ENCODE measurements at places on chromosomes 7 and 10.

DNA sequence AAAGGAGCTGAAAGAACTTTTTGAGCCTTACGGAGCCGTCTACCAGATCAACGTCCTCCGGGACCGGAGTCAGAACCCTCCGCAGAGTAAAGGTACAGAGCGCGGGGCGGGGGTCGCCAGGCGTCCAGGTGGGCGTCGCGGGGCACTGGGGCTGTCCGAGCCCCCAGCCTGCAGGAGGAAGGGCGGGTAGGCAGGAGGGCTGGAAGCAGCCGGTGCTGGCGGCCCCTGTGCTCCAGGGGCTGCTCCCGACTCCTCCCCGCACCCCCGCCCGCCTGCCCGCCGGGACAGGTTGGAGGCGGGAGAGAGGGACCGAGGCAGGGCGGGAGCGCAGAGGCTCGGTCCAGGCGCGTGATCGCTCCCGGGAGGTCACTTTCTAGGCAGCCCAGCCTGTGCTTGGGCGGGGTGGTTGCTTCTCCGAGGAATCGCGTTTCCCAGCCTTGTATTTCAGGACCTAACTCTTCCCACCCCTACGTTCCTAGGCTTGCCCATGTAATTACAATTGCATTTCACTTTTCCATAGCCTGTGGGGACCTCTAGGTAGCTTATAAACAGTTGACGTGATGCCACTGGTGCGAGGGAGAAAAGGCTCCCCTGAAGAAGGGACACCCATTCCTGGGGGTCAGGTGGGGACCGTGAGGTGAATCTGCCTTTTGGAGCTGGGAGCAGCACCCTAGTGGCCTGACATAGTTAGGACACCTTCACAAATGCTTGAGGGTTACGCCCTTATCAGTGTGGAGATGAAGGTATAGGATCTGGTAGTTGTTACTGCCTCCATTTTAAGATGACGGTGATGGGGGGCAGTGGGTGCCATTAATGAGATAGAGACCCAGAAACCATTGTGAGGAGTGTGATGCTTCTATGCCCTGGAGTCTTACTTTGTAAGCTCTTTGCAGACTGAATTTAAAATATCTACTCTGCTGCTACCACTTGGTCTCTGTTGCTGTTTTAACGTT is 148.2 kb downstream of the CELF2 start:
- DNase-seq, result peak; percentile 59

DNA sequence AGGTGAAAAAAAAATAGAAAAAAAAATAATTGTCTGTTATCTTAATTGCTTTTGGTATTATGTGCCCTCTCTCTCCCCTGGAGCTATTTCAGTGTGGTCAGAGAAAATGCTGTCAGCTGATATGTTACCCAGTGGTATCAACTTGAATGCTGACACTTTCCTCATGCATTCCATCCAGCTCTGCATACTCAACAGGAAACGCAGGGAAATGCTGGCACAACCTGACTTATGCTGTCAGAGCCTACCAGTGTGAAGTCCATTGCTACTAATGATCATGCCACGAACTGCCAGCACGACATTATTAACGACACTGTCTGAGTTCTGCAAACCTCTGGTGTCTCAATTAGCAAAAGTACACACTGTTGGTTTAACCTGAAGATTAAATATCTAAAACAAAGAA is 182.8 kb downstream of the ZWINT start:
- DNase-seq, result no peak

DNA sequence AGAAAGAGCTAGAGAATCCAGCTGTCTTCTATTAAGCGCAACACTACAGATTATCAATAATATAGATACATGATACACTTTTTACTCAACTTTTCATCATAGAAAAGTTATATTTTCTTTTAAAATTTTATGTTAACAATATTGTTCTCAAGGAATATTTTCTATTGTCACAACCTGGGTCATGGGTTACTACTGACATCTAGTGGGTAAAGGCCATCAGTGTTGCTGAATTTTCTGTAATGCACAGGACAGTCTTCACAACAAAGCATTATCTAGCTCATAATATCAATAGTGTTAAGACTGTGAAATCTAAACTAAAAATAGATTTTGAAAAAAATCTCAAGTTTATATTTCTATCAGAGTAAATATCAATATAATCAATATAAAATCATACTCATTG is 209.8 kb downstream of the ZNF33B start:
- DNase-seq, result no peak

- DNase-seq, result no peak
These were observed 56.3 kb downstream of the WDFY4 start for GRCh38 chr10:48740988-48741387.

GRCh38 chr7:51344406-51345138 is 28.0 kb upstream of the COBL start:
- DNase-seq, result no peak

DNA sequence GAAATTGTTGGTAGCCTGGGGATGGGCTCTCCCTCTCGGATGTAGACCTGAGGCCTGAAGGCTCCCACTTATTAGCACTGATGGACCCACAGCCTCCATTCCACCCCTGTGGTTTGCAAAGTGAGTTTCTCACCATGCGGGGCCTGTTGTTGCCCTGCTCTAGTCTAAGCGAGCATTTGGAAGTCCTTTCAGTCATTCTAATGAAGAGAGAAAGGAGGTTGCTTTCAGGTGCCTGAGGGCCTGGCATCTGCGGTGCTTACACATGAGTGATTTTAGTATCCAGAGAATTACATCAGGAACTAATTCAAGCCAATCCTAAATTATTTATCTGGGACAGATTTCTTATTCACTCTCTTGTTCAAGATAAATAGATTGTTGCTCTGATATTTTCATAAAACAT is 61.6 kb downstream of the NAMPT start:
- DNase-seq, result no peak

GRCh38 chr10:102678842-102679289 is 34.6 kb downstream of the TRIM8 start:
- DNase-seq, result no peak

DNA sequence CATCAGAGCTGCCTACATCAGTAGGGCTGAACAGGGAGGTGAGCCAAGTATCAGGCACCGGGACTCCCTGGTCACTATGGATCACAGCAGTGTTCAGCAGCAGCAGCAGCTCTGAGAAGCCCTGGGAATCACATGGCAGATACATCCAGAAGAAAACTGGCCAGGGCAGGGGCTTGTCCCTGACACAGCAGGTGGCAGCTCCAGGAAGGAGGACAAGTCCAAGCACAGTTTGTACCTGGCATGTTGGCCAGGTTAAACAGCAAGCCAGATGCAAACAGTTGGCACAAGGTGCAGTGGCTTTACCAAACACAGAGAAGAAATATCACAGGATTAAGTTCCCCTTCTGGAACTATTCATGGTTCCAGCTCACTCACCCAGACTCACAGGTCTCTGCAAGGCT is 139.4 kb downstream of the KCNMA1 start:
- no peak for DNase-seq

DNA sequence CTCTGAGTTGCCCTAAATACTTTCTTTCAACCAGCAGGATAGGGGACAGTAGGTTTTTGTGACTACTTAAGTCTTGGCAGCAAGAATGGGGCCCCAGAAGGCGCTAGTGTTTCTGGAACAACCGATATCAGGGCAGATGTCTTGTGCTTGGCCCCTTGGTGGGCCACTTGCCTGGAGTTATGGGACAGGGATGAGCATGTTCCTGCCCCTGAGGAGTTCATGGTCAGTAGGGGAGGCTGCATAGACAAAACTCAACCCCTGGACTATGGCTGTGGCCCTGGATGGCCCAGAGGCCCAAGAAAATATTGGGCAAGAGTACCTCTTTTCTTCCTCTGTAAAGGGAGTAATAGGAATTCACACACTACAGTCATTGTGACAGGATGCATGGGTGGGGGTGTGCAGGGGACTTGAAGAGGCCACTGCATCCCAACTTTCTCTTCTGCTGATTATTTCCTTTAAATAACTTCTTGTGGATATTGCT is 57.7 kb upstream of the IGFBP3 start:
- DNase-seq, result no peak

- DNase-seq, result no peak
These were observed 422.3 kb downstream of the DGKB start for GRCh38 chr7:14480281-14480680.

- no peak for DNase-seq
These were observed 26.1 kb upstream of the DNAJC1 start for GRCh38 chr10:22029445-22030236.

DNA sequence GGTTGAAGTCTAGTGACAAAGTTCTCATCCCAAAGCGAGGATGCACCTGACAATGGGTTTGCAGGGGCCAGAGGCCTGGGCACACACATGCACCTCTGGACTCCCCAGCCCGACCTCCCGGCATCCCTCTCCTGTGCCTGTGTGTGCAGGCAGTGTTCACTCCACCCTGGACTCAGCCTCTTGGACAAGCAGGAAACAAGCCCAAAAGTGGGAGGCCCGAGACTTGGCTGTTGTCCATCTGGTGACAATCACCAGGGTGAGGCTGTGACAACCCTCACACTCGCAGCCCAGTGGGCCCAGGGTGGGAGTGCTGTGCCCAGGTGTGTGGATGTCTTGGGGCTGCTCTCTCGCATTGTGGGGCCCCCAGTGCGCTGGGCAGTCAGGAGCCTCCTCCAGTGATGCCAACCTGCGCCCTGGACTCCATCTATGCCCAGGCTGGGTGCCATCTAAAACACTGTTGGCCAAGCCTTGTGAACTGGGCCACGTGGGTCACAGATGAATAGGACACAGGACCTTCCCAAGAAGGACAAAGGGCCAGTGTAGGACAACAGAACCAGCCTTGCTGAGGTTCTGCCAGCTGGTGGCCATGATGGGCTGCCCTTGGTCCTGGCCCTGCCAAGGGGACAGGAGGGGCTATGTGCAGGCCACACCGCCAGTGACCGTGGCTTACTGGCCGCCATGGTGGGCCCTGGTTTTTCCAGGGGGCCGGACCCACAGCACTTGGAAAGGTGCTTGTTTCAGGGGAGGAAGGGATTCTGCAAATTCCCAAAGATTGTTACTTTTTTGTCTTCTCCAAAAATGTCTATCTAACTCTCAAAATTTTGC is 144.3 kb downstream of the TCERG1L start:
- no peak for DNase-seq

GRCh38 chr7:136868496-136869000 is at the start of gene CHRM2:
CHRM2 (plus strand) TSS chr7:136868652; CDS start chr7:137014866, 146,214 bp downstream.
- no peak for DNase-seq

GRCh38 chr7:139659922-139660316 is 117.9 kb downstream of the HIPK2 start:
- no peak for DNase-seq

DNA sequence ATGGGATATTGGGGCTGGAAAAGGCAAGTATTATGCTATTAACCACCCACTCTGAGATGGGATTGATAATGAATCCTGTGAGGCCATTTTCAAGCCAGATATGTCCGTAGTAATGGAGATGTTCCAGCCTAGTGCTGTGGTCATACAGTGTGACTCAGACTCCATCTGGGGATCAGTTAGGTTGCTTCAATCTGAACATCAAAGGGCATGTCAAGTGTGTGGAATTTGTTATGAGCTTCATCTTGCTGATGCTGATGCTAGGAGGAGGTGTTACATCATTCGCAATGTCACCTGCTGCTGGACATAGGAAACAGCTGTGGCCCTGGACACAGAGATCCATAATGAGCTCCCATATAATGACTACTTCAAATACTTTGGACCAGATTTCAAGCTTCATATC is 144.7 kb downstream of the PLCE1 start:
- DNase-seq, result no peak

- no peak for DNase-seq
These were observed 40.9 kb downstream of the BMPER start for GRCh38 chr7:33946094-33946699.

DNA sequence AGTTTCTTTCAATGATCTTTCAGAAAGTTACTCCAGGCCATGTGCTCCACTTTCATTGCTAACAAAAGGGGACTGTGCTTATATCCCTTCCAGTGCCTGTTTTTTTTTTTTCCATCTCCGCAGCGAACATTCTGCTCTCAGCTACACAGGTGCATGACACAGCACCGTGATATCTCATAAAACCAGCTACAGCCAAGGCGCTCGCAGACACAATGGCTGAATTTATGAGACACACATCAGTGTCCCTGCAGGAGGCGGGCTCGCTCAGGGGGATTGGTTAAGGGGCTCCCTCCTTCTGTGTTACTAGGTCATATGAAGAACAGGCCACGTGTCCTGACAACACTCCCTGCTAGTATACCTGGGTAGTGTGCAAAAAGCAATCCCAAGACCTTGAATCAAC is 245.5 kb downstream of the SKAP2 start:
- no peak for DNase-seq

DNA sequence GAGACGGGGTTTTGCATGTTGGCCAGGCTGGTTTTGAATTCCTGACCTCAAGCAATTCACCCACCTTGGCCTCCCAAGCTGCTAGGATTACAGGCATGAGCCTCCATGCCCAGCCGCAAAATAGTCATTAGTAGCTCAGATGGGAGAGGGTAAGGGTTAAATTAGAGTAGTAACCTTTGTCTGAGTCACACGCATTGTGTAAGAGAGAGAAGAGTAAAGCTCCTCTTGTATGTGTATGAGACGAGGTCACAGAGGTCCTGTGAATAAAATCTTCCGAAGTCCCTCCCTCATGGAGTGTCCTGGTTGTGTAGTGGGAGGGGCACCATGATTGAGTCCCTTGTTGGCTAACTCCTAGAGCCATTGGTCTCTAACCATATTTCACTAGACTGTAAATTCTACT is 85.2 kb upstream of the CDC14C start:
- no peak for DNase-seq

GRCh38 chr7:108136191-108136688 is 6.1 kb upstream of the LAMB4 start:
- no peak for DNase-seq

- no peak for DNase-seq
These were observed 94.3 kb upstream of the PDE1C start for GRCh38 chr7:32164341-32164996.

DNA sequence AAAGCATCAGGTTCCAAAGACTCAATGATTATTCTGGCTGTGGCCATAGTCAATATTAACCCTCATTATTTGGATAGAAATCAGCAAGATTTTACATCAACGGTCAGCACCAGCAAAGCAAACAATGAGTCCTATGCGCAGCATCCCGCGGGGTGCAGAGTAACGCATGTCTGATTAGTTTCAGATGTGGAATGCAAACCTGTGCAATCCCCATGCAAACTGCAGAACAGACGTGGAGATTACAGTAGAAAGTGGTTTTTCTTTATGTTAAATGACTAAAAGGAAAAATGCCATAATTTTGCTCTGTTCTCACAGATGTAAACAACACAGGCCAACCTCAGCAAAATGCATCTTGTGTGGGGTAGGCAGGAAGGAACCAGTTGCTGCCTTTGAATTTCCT is 258.1 kb upstream of the GRB10 start:
- DNase-seq, result no peak

GRCh38 chr10:78038105-78038504 is 4.4 kb downstream of the RPS24 start:
- DNase-seq, result no peak

- DNase-seq, result no peak
These were observed 36.6 kb upstream of the SPOCK2 start for GRCh38 chr10:72124989-72125388.

DNA sequence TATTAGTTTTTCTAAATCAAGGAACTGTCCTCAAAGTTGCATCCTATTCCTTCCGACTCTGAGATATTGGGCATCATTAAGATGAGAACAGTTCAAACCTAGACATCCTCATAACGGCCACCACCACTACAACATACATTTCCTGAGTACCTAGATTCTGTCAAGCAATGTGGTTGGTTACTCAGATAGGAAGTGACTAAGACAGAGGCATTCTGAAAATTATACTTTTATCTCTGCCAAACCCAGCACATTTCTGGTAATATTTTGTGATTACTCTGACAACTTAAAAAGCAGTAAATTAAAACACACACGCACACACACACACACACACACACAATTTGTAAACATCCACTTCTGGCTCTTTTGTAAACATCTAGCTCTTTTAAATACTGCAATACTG is 291.2 kb upstream of the MEOX2 start:
- no peak for DNase-seq
